ENCODE measurements at places on chromosomes 3 and 15. TPM values are rescaled to one million over a fixed set of nuclear protein-coding genes. Genes with fewer than 3 reads are reported as not detected.

DNA sequence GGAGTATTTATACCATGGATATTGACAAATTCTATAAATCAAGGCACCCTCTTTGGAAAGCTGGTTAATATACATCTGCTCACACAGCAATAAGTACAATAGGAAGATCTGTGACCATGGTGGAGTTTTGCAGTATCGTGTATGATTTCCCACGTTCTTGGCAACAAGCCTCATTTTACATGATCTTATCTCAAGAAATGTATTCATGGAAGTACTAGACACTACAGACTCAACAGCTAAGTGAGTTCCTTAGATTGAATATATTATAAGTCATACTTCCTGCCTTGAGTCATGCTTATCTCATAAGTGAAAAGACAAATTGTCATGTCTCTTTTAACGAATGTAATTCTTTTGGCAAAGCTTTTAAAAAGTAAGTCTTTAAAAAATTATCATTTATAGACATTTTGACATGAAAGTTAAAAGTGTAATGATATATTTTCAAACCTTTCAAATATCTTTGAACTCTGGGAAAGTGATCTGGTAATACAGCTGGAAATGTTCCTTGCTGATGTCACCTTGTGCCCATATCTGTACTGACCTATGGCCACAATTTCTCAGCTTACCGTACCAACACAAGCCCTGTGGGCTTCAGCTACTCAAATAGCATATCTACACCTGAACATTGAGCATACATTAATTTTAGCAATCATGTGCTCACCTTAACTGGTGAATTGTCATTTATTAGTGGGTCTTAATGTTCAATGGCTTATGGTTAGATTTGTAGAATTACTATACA, 130.3 kb upstream of the TMC3 start:
- no peak for DNase-seq

- DNase-seq, result no peak
Measured at GRCh38 chr3:3783696-3784095, 15.5 kb upstream of the LRRN1 start.

GRCh38 chr3:52014613-52015012, 18.9 kb upstream of the RPL29 start:
- DNase-seq, result no peak

- no peak for DNase-seq
Measured at GRCh38 chr15:77179541-77179998, 108.7 kb upstream of the TSPAN3 start.

DNA sequence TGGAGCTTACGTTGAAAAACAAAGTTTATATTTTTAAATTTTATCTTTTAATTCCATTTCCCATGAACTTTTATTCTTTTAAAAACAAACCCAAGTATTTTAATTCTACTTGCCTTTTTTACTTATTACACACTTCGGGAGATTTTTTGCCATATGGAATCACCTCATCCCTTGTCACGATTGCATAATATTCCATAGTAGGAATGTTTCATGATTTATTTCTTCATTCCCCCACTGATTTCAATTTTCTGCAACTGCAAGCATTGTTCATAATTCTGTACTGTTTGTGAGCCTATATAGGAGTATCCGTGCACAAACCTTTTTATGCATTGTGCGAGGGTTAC, 574 bp upstream of the SLC25A36 start:
- no peak for DNase-seq

- DNase-seq, result no peak
Measured at GRCh38 chr15:100005013-100005412, 271.8 kb upstream of the LYSMD4 start.

OCA2 gene
- total RNA-seq, result 25.7 TPM

GRCh38 chr3:17942856-17943255, 200.4 kb upstream of the TBC1D5 start:
- DNase-seq, result no peak

DNA sequence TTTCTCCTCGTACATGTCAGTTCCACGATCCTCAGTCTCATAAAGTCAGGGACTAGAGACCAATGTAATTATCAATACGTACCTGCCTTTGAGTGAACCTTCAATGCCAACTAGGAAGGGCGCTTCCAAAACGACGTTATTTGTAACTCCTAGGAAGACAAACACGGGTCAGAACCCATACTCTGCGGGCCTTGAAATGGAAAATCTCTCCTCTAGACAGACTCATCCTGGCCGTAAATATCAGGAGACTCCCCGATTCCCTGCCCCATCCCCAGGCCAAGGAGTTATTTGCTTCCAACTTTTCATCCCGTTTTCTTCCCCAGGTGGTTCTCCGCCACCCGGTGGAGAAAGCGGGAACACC, 578 bp downstream of the OIP5 start:
- DNase-seq, result no peak

STAC gene
- total RNA-seq, result 12.8 TPM
